Tibial artery (tissue), 4 donors: ENCODE measurements at places on chromosomes 12 and 14.

- no peak for DNase-seq
These were observed 30.7 kb upstream of the PWP1 start for GRCh38 chr12:107654873-107655272.

DNA sequence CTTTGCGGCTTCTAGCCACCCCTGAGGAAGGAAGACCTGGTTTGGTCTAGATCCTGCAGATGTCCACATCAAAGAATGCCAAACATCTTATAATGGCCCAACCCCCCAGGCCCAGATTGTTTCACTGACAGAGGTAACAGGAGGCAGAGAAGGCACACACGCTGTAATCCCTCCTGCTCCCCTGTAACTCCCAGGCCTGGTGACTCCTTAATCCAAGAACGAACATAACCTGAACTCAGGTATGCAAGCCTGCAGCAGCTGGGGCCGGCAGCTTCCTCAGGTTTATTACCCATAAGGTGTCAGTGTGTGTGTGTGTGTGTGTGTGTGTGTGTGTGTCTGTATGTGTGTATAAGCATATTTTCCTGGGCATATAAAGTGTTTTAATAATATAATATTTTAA lies 52.7 kb downstream of the ERH start:
- DNase-seq: no peak

- DNase-seq: no peak
These were observed 96.9 kb downstream of the ADGRD1 start for GRCh38 chr12:131050463-131051154.

DNA sequence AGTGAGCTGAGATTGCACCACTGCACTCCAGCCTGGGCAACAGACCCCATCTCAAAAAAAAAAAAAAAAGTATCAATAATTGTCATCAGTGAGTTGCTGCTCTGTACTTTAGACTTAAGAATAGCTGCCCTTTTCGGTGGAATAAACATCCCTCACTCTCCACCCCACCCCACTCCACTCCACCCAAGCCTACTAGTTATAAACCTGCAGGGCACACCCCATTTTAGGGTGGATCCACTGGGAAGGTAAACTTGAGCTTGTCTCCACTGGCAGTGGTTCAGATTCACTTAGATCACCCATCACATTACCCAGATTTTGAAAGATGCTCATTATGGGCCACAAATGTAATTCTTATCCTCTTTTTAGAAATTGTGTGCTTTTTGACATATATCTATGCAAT lies 106.4 kb downstream of the GPR135 start:
- no peak for DNase-seq

DNA sequence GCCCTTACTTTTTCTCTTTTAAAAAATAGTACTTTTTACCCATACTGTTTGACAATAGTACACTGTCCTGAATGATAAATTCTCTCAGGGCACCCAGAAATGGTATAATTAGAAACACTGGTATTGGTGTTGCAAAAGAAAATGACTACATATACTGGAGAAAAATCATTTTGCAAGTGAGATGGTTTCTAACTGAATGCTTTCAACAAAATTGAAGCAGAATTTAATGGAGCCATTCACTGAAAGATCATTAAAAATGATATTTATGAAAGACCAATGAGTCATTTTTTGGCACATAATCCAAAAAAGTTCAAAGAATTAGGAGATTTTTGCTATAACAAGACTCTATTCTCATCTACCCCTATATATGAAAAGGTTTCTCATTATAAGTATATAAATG lies 68.8 kb downstream of the TMTC1 start:
- DNase-seq: no peak

- no peak for DNase-seq
These were observed 435.3 kb downstream of the RAD51B start for GRCh38 chr14:68254669-68255527.

DNA sequence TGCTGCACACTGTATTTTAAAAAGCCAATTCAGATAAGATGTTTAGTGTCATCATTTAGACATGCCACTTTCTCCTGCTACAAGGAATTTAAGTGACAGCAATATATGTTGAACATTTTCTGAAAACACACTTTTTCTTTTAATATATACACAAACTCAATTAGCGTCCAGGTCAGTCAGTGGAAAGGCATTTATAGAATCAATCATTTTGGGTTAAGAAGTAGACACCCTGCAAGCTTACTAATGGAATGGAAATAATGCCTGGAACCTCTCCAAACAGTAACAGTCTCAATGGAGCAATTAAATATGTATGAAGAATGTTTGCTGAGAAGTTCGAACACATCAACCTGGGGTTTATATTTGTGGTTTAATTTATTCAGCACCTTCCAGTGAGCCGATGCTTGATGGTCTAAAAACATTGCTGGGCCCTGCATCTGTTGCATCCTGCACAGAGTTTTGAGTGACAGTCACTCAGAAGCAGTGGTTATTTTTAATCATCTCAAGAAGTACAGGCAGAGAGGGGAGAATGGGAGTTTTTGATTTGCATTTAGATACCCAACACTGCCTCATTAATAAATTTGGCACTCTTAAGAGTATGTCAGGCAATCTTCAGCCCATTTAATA lies 410.7 kb downstream of the TMEM117 start:
- no peak for DNase-seq

GRCh38 chr12:124717318-124717717 lies 146.3 kb downstream of the SCARB1 start:
- no peak for DNase-seq

GRCh38 chr14:23421594-23421993 lies 13.5 kb upstream of the MYH6 start:
- DNase-seq: no peak

DNA sequence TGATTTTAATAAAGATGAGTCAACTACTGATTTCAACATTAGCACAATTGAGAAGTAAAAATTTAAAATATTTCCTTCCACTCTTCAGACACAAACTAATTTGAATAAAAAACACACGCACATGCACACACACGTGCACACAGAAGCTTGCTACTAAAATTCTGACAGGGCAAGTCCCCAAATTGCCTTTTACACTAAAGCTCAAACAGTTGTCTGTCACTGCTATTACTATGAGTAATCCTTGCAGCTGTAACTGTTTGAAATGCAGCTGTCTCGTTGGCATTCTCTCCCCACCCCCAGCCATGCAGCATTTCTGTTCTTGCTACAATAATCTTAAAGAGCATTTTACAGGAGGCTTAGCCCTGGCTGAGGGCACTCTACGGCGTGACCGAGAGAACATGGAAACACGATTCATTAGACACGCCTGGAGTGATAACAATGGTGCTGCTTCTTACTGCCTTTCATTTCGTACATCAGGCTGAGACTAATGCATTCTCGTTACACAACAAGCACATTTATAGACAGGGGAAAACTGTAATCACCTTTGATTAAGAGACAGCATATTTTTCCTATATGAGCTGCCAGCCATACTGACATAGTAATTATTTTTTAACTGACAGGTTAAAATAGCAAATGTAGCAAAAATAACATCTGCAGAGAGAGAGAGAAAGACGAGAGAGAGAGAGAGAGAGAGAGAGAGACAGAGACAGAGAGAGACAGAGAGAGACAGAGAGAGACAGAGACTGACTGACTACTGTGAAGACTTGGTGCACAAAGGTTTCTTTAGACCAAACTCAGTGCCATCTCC lies 153.8 kb downstream of the MED13L start:
- DNase-seq: no peak

- DNase-seq: no peak
These were observed 18.1 kb downstream of the ZBTB39 start for GRCh38 chr12:56988207-56988739.

DNA sequence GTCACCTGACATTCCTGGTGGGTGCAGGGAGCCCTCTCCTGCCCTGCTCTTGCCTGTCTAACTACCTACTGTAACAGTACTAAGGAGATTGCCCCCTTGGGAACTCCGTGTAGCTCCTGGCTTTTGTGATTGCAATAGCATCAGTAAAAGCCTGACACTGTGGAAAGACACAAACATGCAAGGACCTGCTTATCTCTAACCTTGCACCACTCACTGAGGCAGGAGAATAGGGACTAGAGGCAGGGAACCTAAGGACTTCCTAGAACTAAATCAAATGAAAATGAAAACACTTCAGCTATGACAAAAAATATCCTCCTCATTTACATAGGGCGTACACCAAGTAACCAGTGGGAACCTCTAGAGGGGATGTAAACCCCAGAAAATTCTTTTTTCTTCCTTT lies 28.5 kb downstream of the TUBA1A start:
- no peak for DNase-seq

GRCh38 chr14:35401422-35402265 lies 2.9 kb downstream of the NFKBIA start:
- DNase-seq: peak; percentile 84

- no peak for DNase-seq
These were observed 11.8 kb upstream of the DERA start for GRCh38 chr12:15899282-15899870.

DNA sequence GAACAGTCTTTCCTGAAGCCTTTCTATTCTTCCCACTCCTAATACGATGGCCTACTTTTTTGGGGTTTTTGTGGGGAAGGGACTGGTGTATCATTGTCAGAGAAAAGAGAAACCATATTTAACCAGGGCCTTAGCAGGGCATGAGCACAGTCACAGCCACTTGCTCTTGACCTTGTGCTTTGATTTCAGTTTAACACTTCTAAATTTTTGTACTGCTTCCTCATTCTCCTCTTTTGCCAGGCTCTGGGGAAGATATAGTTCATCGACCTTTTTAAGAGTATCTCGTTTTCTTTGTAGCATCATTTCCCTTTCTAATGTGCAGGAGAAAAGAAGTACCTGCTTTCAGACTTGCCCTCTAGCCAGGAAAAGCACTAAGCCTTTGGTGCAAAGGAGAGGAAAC lies 2.2 kb downstream of the ZBTB1 start:
- no peak for DNase-seq

- DNase-seq: no peak
These were observed 84.1 kb upstream of the GNG2 start for GRCh38 chr14:51776102-51776894.

DNA sequence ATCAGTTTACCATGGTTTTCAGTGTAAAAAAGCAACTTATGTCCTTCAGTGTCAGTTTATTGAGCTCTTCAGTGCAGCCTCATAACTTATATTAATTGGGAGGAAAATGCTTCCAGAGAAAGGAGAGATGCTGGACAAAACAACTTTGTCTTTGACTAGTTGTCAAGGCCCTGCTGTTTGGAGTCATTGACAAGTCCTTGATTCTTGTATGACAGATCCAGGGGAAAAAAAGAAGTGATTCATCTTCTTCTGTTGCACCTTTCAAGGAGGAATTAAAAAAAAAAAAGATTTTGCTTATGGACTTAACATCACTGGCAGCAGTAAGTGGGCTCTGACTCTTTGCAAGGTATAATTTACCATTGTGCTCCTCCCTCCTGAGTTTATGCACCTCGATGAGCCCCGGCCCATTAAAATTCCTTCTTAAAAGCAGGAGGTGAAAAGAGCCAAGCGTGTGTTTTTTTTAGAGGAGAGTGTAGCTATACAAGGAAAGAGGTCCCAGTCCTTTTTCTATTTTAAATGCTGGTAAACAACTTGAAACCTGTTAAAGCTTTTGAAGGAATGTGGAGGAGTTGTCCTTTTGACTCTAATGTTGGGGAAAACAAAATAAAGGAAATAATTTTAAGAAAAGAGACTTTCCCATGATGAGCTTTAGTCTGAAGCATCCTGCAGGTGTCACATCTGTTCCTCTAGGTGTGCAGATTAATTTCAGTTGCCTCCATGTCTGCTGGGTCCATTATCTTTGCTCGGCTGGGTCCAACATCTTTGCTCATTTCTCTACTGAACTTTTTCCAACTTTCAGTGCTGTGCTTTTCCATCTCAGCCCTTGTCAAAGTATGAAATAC lies 431.6 kb downstream of the RAD51B start:
- DNase-seq: no peak

DNA sequence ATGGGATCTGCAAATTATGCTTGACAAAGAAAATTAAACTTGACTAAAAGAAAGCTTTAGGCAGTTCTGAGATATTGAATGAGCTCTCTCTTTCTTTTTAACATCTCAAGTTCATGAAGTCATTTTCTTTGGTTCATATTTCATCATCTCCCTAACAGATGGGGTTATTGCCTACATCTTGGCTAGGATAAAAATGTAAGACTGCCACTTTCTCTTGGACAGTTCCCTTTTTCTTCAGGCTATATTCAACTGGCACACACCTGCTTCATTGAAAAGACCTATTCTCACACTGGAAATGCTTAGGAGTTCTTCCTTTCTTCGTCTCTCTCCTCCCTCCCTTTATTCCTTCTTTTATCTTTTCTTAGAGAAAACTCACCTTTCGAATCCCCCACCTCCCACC lies 355.9 kb upstream of the SEL1L start:
- no peak for DNase-seq

- no peak for DNase-seq
These were observed 274.6 kb upstream of the TBX3 start for GRCh38 chr12:114958538-114958937.

DNA sequence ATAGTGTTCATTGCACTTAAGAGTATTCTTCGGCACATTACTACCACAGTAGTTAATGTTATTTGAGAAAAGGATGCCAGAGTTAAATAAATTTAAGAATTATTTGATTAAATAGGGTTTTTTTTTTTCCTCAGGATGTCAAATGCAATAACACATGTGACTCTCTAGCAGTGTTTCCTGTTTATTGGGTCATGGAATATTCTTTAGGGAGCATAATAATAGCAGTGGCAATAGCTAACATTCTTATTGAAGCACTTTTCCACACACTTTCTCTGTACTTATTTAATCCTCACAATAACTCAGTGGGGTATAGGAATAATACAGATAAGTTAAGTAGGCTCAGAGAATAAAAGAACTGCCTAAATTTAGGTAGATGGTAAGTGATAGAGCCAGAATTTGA lies 44.3 kb downstream of the SCYL2 start:
- no peak for DNase-seq

GRCh38 chr12:29733060-29733459 lies 50.7 kb downstream of the TMTC1 start:
- no peak for DNase-seq

DNA sequence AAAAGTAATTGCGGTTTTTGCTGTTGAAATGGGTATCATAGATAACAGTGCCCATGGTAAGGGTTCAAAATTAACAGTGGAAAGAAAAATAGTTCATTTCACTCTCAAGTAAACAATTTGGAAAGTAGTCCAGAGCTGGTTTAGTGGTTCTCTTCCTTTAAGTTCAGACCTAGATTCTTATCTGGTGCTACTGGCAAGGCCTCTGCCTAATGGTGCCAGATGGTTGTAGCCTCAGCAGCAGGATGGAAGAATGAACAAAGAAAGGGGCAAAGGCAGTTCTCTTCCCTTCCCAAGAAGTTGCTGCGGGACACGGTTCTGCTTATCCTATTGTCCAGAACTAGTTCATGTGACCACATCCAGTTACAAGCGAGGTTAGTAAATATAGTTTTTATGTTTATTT lies 10.5 kb downstream of the ARG2 start:
- no peak for DNase-seq

DNA sequence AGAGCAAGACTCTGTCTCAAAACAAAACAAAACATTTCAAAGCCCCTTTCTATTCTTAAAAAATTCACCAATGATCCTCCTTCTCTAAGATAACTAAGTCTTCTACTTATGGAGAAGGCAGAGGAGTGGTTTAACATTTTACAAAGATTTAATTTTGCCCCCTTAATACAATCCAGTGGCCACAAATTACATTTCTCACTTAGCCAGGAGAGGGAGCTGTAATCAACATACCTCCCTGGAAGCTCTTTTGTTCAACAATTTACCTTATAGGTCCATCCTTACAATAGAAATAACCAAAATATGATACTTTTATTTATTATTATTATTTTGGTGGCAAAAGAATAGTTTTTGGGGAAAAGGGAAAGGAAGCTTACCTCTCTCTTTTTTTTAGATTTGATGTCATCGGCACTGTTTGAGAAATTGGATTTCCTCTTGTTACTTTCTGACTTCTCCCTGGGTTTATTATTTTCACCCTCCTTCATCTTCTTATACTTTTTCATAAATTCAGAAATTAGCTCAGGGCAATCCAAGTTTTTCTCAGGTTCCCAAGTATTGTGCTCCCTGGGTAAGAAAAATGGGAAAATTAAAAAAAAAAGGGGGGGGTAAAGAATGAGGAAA lies 28.1 kb downstream of the CBX5 start:
- DNase-seq: no peak
